ENCODE measurements at places on chromosomes 12 and 14.

- no peak for DNase-seq
These were observed 48.9 kb downstream of the BDKRB1 start for GRCh38 chr14:96304956-96305355.

GRCh38 chr14:24802236-24802635 is 168.2 kb upstream of the GZMB start:
- no peak for DNase-seq

GRCh38 chr14:66508846-66509621 is 1.1 kb downstream of the GPHN start:
- DNase-seq: no peak

DNA sequence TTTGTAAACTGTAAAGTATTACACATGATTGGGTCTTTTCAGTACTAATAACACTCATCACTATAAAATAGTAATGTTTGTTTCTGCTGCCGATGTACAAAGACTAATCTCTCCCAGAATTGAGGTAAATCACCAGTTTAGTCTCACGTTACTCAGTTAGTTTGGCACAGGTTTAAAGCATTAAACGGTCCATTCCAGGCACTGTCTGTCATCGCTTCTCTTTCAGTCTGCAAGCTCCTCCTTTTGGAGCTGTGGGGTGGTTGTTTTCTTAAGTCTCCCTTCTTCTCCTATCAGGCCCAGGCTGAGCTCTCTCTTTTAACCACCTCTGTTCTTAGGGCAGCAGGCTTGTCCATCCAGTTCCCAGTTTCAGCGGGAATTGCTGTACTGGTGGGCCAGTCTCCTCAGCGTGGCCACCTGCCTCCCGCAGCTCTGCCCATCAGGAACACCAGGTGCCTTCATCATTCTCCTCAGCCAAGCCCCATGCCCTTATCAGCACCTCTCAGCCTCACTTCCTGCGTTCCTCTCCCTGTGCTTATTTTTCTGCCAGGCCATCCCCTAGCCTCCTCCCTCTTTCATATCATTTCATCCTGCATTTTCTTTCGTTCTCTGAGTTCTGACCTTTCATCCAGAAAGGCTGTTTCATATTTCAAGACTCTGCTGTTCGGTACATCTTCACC is 149.0 kb downstream of the TGFB3 start:
- peak; percentile 66 for DNase-seq

DNA sequence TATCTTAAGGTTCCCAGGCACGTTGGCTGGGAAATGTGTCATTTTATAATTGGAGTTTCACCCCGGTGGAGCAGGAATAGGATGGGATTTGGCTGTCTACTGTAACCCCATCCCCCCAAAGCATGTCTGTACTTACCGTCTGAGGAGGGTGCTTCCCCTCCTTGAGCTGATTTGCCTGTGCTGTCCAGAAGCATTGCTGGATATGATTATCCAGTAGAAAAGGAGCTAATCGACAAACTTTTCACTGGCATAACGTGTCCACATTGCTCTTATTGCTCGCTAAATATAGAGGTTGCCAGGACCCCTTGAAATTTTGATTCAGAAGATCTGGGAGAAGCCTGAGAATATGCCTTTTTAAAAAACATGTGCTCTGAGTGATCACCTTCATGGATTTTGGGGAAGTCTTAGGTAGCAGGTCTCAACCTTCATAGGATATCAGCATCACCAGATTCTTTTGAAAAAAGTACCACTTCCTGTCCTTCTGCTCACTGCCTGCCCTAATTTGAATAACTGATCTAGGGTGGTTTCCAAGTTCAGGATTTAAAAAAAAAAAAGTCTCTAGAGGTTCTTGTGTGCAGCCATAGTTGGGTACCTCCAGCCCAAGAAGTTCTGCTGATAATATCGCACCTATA is 80.4 kb upstream of the KCNA1 start:
- no peak for DNase-seq

DNA sequence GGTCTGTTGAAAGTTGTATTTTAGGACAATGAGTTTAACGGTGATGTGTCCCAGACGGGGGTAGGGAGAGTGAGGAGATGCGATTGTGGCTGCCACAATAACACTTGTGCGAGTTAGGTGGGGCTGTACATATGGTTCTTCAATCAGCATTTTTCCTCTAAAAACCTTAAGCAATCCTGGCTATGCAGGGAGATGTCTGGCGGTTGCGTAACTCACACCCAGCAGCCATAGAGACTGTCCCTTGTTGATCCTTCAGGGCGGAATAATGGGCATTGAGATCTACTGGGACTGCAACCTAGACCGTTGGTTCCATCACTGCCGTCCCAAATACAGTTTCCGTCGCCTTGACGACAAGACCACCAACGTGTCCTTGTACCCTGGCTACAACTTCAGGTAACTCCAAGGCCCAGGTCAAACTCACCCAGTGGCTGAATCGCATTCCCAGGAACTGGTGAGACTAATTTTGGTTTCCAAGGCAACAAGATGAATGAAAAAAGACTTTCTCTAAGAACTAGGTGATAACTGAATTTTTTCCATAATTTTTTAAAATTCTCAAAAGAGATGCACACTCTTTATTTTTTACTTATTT is 34.6 kb downstream of the P2RX7 start:
- DNase-seq: no peak

GRCh38 chr12:87981495-87981894 is 47.7 kb downstream of the C12orf50 start:
- DNase-seq: peak; percentile 28

- no peak for DNase-seq
These were observed 158.0 kb upstream of the RTL1 start for GRCh38 chr14:101061411-101062064.

GRCh38 chr12:51953089-51953488 is 1.6 kb downstream of the ACVR1B start:
- no peak for DNase-seq

GRCh38 chr14:102901633-102902032 is 20.8 kb upstream of the AMN start:
- no peak for DNase-seq

- no peak for DNase-seq
These were observed 4.5 kb upstream of the AQP2 start for GRCh38 chr12:49946086-49946485.

GRCh38 chr12:102484428-102484958 is 4.1 kb upstream of the IGF1 start:
- peak; percentile 2 for DNase-seq

DNA sequence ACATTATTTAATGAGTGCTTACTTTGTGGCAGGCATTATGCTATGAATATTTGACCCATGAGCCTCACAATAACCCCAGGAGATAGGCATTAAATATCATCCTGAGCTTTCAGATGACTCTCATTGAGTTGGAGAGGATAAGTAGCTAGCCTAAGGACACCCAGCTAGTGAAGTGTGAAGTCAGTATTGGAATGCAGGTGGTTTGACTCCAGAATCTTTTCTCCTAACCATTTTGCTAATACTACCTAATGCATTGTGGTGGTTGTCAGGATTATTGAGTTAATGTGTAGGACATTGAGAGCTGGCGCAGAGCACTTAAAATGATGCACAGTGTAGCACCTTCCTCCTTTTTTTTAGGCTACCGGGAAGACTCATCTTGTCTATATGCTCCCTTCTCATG is 3.8 kb upstream of the CDKL1 start:
- no peak for DNase-seq

DNA sequence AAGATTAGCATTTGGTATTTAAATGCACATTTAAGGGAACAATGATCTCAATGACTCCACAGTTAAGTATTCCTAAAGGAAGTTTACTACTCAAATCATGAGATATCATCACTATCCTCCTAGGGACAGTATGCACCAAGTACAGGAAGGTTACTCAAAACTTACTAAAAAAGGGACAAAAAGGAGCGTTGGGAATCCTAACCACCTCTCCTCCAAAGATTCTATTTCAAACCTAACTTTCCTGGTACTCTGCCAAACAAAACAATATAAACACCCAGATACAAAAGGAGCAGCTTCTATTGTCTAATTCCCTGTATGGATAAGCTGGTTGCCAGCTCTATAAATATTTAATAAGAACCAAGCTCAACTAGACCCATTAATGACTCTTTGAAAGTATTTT is 377.7 kb downstream of the NUAK1 start:
- DNase-seq: no peak

DNA sequence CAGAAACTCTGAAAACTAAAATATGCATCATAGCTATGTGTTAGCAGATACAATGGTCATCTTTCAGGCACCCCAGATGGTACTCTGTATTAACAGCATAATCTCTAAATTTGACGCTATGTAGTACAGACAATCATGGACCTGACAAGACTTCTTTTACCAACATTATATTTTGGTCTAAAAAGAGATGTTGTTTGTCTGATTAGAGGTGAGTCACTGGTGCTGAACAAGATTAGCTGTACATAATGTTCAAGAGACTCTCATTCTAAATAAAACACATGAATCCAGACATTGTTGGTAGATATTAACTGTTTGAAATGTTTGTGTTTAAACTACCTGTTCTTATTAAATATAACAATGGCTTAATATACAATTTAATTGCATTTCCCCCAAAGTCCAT is 146.4 kb upstream of the LMNTD1 start:
- DNase-seq: no peak

DNA sequence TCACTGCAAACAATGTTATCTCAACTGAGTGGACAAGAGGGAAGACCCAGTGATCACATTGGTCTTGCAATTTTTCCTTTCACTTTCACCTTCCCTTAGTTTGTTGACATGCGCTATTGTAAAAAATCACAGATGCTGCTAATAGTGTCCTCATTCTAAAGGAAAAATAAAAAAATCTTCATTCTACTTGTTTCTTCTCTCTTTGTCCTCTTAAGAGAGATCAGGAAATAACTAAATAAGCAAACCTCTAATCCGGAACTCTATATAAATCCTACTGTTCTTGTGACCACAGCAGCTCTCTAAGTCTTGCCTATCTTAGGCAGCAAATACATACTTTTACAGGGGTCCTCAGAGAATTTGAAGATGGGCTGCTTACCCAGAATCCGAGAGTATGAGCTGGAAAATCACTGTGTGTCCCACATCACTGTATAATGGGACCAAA is 257.7 kb downstream of the NAV3 start:
- no peak for DNase-seq

GRCh38 chr14:30757082-30757481 is 117.3 kb upstream of the COCH start:
- DNase-seq: no peak

DNA sequence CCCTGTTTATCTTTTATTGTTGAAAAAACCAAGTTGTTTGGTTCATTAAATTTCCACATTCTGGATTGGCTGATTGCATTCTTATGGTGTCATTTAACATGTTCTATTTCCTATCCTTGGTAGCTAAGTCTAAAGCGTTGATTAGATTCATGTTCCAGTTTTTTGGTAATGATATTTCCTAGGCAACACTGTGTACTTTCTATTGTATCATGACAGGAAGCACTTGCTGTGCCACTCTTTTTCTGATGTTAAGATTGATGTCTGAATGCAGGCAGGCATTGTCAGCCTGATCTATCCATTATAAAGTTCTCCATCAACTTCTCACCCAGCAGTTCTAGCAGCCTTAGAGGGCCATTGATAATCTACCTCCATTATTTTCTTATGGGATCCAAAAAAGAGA is 91.1 kb upstream of the ARID2 start:
- no peak for DNase-seq

GRCh38 chr14:92596331-92596907 is 82.8 kb downstream of the RIN3 start:
- DNase-seq: no peak

GRCh38 chr14:61891810-61892209 is 129.6 kb downstream of the SNAPC1 start:
- no peak for DNase-seq
